ENCODE measurements at places on chromosomes 16 and 17. TPM values are rescaled to one million over a fixed set of nuclear protein-coding genes. Genes with fewer than 3 reads are reported as not detected.
A peak's percentile ranks its signal among the peaks of the same experiment; 100 is the strongest.

DNA sequence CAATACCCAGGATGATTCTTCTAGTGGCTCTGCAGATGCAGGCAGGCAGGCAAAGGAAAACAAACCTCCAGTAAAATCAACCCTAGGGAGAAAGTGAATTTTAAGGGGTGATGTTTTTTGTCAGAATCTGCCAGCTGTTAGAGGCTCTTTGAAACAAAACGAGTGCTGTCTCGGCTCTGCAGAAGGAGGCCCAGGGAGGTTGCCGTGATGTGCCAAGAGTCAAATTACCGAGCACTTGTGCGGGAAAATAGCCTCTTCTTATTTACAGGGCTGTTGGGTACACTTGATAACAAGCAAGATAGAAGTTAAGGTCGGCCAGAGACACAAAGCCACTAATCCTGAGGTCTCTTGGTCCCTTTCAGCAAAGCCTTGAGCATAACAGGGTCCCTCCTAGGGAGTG is 68.9 kb upstream of the EEF2KMT start:
- DNase-seq = peak; percentile 19

DNA sequence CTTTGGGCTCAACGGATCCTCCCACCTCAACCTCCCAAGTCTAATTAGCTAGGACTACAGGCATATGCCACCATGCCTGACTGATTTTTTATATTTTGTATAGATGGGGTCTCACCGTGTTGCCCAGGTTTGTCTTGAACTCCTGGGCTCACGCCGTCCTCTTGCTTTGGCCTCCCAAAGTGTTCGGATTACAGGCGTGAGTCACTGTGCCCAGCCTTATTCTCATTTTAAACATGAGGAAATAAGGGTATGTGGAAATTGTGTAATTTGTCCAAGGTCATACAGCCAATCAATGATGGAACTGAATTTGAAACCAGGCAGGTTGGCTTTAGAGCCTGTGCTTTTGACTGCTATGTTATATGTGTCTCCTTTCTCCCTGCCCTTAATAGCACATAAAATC is 27.4 kb upstream of the AQP8 start:
- DNase-seq = no peak

DNA sequence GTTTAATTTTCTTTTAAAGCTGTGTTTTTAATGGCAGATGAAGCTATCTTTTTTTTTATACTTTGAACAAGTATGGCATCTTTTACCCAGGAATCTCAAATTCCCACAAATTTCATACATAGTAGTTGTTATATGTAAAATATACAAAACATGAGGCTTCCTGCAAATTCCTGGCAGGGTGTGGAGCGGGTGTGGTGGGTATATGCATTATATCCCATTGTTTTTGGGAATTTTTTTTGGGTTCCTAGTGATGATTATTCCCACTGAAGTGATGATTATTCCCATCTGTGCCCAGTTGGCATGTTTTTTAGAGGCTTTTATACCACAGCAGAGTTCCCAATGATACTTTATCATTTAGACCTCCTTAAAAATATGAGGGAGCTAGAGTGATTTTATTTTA is 320.4 kb downstream of the ZFHX3 start:
- DNase-seq = no peak

- DNase-seq = no peak
These were observed 3.0 kb downstream of the PPP4C start for GRCh38 chr16:30078744-30079143.

DNA sequence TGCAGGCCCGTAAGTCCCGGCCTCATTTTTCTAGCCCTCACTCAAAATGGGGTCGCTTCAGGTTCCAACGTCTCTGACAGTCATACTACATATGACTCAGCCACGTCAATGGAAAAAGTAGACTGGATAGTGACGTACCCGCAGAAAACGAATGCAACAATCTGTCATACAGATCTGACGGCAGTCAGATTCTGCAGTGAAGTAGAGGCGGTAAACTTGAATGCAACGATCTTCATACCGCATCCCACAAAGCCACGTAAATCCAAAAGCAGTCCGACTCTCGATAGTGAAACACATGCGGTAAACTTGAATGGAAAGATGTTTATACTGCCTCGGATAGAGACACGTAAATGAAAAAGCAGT is 38.4 kb upstream of the ARL4D start:
- no peak for DNase-seq

DNA sequence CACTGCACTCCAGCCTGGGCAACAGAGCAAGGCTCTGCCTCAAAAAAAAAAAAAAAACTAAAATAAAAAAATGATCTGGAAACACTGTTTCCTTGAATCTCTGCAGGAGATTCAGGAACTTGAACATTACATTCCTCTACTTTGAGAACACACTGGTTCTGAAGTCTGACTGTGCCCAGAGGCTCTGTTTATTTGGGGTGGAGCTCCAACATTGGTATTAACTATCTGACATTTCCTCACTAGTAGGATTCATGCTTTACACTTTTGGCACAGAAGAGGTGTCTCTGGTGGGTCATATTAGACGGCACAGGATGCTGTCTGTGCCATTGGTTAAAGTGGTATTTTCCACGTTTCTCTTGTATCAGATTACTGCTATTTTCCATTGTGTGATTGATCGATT is 10.4 kb downstream of the SULT1A2 start:
- no peak for DNase-seq

- no peak for DNase-seq
These were observed 32.5 kb downstream of the MARF1 start for GRCh38 chr16:15610369-15610871.

DNA sequence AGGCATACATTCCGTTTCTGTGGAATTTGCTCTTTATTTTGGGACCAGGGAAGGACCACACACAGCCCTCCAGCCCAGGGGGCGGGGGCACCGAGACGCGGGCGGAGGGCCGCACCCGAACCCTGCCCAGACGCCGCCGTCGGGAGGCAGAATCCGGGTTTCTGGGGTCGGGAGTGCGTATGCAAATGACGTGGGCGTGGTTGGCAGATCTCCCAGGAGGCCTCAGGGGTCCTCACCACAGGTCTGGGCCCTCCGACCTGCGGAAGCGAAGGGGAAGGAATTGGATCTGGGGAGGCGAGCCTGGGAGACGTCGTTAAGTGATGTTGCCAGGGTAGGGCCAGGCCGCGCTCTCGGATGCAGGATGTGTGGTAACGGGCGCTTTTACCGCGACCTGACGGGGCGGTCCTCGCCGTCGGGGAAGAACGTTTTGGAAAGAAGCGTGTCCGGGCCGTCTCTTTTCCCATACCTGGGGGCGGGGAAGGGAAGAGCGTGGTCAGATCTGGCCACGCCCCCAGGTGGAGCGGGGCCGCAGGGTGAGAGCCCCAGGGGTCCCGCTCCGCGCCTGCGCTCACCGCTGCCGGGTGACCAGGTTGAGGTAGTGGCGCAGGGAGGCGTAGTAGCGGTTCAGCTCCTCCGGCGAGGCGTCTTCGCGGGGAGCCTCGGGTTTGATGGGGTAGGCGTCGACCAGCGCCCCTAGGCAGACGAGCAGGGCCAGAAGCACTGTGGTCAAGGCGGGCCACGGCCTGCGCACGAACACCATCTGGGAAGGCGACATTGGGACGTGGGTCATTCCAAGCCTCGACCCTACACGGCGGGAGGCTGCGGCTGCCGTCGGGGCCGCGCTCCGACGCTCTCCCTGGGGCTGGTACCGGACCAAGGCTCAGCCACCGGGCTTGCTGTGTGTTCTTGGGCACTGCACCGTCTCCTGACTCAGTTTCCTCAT is 745 bp downstream of the PYY start:
- peak; percentile 93 for DNase-seq

GRCh38 chr16:3983081-3983520 is 102.6 kb upstream of the CREBBP start:
- peak; percentile 94 for DNase-seq

PTX4 gene
- total RNA-seq = not detected

SKA2 gene
- total RNA-seq = 166 TPM

Data from neural progenitor cell (in vitro differentiated cells).